ENCODE measurements at places on chromosomes 5 and 9.

DNA sequence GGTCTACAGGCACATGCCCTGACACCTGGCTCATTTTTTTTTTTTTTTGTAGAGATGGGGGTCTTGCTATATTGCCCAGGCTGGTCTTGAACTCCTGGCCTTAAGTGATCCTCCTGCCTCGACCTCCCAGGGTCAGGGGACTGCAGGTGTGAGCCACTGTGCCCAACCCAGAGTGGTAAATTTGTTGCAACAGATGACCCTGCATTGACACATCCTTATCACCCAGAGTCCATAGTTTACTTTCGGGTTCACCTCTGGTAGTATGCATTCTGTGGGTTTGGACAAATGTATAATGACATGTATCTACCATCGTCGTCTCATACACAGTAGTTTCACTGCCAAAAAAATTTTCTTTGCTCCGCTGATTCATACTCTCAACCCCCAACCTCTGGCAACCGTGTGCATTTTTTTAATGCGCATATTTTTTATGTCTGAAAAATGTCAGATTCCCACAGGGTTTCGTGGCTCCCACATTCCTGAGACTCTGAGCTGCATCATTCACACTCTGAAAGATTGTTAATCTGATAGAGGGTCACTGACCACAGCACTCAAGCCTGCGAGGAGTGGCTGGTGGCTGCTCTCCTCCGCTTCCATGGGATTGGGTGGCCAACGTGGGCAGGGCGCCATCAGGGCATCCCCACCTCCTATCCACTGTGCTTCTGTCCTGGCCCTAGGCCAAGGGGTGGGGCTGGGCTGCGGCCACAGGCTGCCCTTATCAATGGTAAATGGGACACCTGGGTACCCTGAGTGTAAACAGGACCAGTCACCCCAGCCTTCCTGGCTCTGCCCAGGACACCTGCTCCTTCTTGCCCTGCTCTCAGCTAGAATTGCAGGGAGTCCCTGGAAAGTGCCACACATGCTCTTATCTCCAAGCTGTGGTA, 9.6 kb downstream of the NDST1 start:
- no peaks in the 10 kb centered on the region for H3K27me3 ChIP-seq
- peak overlapping the region; percentile 88 for H3K27ac ChIP-seq
- H3K4me3 ChIP-seq = no peak overlapping the region
- H3K4me1 ChIP-seq = peaks cover 57% of the 10 kb centered on the region
- peaks cover 3% of the 10 kb centered on the region for H3K36me3 ChIP-seq
- DNase-seq = peak; percentile 96

GRCh38 chr9:114911167-114911821, 19.1 kb downstream of the TNFSF8 start:
- H3K4me1 ChIP-seq = peaks cover 15% of the 10 kb centered on the region
- no peak overlapping the region for H3K4me3 ChIP-seq
- peak; percentile 16 for DNase-seq
- H3K36me3 ChIP-seq = no peaks in the 10 kb centered on the region

- no peak for DNase-seq
- no peak overlapping the region for H3K27ac ChIP-seq
- H3K4me3 ChIP-seq = no peak overlapping the region
These were observed 13.1 kb downstream of the PROP1 start for GRCh38 chr5:177982956-177983355.

DNA sequence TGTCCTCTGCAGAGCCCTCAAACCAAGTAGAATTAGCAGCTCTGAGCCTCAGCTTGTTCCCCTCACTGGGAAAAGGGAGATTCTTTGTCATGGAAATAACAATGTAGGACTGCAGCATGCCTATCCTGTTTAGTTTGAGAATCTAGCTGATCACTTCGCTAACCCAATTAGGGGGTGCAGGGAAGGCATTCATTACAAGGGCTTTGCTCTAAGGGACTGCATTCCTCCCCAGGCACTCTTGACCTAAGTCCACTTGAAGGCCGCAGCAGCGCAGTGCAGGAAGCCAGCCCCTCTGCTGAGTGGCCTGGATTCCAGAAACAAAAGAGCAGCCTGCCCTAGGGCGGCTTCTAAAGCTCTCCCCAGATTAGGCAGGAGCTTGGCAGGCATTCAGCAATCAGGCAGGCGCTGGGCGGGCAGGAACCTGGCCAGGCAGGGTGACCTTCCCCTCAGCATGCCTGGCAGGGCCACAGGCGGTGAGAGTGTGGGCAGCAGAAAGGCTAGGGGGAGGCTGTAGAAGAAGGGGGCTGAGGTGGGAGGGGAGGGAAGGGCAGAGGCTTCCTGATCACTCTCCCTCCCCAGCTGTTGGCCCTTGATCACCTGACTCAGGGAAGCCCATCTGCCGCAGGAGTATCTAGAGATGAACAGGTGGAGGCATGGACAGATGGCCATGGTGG, 24.8 kb downstream of the CCNJL start:
- peaks cover 15% of the 10 kb centered on the region for H3K4me1 ChIP-seq
- DNase-seq = peak; percentile 57
- H3K36me3 ChIP-seq = no peaks in the 10 kb centered on the region
- H3K27ac ChIP-seq = no peak overlapping the region

DNA sequence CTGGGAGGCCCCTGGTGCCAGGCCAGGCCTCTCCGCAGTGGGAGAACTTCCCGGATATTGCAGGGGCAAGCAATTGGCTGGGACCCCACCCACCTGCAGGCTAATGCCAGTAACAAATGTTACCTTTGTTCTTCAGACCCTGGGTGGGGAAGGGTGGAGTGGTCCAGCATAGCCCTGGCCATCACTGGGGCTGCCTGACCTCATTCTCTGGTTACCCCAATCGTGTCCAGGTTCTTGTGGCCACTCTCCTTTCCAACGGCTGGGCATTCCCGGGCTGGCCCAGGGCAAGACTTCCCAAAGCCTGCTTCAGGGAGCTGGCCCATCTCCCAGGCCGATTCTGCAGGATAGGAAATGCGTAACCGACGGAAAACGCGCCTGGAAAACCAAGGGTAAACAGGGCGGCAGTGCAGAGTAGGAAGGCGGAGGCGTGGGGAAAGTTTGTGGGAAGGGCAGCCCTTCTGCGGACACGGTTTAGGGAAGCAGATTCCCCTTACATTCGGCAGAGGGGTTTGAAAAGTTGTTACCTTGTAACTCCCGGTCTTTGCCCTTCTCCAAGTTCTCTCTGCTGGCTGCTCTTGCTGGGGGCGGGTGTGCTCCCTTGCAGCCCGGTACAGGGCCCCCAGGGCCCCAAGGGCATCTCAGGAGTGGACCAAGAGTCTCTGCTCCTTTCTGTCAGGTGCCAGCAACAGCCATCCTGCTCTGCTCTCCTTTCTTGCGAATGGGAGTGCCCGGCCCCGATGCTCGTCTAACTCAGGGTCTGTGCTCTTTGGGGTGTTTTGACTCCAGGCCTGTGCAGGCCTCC, 3.5 kb downstream of the NRARP start:
- no peaks in the 10 kb centered on the region for H3K36me3 ChIP-seq
- no peak overlapping the region for H3K27ac ChIP-seq
- peaks cover 38% of the 10 kb centered on the region for H3K4me1 ChIP-seq
- peaks cover 10% of the 10 kb centered on the region for H3K27me3 ChIP-seq
- DNase-seq = peak; percentile 31
- H3K4me3 ChIP-seq = no peak overlapping the region

DNA sequence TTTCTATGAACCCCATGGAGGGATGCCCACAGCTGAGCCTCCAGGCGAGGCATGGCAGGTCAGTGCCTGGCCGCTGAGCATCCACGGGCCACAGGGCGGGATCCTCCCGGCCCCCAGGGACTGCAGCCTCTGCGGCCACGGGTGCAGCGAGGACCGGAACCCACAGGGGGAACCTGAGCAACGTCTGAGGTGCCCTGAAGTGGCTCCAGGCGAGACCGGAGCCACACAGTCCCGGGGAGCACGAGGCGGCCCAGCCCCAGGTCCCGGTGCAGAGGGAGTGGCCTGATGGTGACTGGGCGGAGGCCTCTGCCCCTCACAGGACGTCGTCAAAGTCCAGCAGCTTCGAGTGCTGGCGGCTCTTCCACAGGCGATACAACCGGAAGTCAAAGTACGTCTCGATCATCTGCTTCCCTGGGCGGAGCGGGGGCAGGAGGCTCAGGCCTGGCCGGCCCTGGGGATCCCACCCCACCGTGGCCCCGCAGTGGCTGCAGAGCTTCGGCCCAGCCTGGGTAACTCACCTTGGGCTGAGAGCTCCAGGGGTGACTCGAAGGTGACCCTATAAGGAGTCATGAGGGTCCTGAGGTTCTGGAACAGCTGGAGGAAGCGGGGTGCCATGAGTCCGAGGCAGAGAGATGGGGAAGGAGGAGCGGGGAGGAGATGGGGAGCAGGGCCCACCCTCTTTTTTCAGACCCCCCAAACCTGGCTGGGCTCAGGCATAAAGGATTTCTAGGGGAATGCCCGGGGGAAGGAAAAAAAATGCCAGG, 8.1 kb upstream of the ENTPD8 start:
- no peaks in the 10 kb centered on the region for H3K27me3 ChIP-seq
- H3K36me3 ChIP-seq = peaks cover 3% of the 10 kb centered on the region
- H3K4me1 ChIP-seq = peaks cover under 1% of the 10 kb centered on the region
- DNase-seq = no peak
- no peak overlapping the region for H3K27ac ChIP-seq

DNA sequence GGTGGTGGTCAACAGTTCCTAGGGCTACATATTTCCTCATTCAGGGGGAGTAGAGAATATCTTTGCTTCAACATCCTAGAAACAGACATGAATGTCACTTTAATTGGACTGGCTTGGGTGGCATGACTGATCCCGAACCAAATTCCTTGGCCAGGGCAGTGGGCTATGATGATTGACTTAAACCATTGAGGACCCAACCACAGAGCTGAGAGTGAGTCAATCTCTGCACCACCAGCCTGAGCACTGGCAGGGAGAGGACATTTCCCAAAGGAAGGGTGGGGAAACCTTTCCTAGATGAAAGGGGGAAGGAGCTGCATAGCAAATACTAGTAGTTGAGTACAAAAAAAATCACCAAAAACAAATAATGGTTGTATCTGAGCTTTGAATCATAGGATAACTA, 52.8 kb upstream of the ENTREP1 start:
- no peaks in the 10 kb centered on the region for H3K36me3 ChIP-seq
- no peaks in the 10 kb centered on the region for H3K27me3 ChIP-seq
- H3K4me1 ChIP-seq = no peaks in the 10 kb centered on the region
- no peak for DNase-seq
- H3K4me3 ChIP-seq = no peak overlapping the region
- no peak overlapping the region for H3K27ac ChIP-seq

Measured in astrocyte (in vitro differentiated cells and primary cell).